Heart left ventricle (tissue), 16 donors: ENCODE measurements at places on chromosomes 1 and 21. TPM values are rescaled to one million over a fixed set of nuclear protein-coding genes. Genes with fewer than 3 reads are reported as not detected.

DNA sequence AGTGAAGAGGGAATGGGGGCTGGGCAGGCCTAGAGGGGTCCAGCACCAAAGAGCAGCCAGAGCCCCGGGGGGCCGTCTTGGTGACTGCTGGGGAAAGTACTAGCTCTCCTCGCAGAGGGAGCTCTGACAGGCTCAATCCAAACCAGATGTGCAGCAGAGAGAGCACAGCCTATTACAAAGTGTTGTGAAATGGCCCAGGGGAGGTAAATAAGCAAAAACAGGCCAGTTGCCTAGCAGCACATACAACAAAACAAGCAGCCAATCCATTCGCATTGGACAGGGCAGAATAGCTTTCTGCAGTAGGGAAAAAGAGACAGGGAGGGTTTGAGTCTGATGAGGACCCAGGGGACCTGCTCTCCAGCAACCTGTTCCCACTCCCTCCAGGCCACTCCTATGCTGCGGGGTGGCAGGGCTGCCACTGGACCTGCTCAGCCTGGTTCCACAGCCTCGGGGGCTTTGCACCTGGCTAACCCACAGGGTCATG is 239.6 kb upstream of the FGGY start:
- DNase-seq: peak; percentile 81

DNA sequence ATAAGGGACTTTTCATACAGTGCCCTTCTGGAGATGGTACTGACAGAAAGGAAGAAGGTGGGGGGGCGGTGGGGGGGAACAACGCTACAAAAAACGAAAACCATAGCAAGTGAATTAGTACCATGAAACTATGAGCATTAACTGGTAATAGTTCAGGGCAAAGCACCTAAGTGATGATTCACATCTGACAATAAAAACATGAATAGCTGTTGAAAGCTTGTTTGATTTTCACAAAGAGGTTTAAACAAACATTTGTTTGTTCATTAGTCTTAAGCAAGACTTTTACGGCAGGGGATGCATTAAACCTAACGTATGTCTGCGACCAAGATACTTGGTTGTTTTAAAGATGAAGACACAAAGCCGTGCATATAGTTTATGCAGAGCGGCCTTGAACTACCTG is 177.5 kb downstream of the LMO4 start:
- DNase-seq: no peak

LDLRAD1 gene
- not detected for total RNA-seq

MPL gene
- total RNA-seq: 0.32 TPM

GRCh38 chr1:199646761-199647160 is 380.7 kb upstream of the NR5A2 start:
- DNase-seq: no peak

- no peak for DNase-seq
Observed at GRCh38 chr21:43262427-43262826, 93.6 kb downstream of the CRYAA start.

- peak; percentile 11 for DNase-seq
Observed at GRCh38 chr21:45381865-45382696, 22.9 kb upstream of the COL18A1 start.

GRCh38 chr1:184753608-184754475 is 816 bp downstream of the EDEM3 start:
- DNase-seq: peak; percentile 34

- no peak for DNase-seq
Observed at GRCh38 chr1:200729863-200730262, 8.8 kb upstream of the CAMSAP2 start.

KCNE2 gene
- not detected for total RNA-seq

GRCh38 chr1:165153182-165153581 is 203.3 kb downstream of the LMX1A start:
- DNase-seq: no peak

MED8 gene
- 16.9 TPM for total RNA-seq

DNA sequence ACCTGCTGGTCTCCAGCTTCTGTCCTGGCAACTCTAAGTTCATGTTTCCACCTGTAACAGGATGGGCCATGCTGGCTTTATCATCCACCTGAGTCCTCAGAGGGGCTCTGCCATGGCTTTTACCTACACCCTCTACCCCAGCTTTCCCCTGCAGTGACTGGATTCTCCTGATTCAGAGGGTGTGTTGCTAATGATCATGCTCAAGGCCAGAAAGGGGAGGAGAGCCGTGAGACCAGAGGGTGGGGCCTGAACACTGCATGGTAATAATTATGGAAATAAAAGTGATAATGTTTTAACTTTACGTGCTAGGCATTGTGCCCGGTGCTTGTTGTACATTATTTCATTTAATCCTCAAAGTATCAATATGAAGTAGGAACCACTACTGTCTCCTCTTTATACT is 53.3 kb downstream of the CNIH3 start:
- no peak for DNase-seq

RGS8 gene
- 0.05 TPM for total RNA-seq

GRCh38 chr1:51293898-51294515 is 36.4 kb downstream of the TTC39A start:
- no peak for DNase-seq

DNA sequence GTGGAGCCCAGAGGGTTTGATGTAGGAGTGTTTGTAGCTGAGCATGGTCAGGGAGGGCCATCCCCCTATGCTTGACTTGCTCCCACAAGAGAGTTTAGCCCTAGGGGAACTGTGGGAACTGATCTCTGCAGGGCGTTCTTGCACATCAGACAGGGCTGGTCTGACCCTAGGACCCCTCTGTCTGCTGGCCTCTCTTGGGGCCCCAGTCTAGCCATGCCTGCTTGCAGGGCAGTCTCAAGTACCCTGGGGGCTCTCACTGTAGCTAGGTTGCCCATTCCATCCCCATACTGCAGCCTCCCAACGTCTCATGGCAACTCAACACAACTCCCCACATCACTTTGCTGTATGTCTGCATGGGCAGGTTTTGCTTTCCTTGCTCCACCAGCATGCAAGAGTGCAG is 1250.7 kb upstream of the B3GALT2 start:
- no peak for DNase-seq

DNA sequence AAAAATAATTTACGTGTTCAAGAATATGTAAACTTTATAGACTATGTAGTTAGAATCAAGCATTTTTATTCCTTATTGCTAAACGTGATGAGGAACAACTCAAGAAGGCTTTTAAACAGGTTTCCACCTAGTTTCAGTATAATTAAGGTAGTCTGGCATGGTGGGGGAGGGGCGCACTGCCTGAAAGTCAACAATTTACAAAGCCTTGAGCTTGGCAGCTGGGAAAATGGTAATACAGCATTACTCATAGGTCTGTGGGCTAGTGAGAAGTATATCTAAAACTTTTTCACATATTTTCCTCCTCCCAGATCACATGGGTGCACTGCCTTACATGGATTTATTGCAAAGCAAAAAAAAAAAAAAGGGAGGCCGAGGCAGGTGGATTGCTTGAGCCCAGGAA is 75.2 kb downstream of the EVI5 start:
- no peak for DNase-seq

- DNase-seq: no peak
Observed at GRCh38 chr1:107018445-107018844, 38.0 kb upstream of the PRMT6 start.
